ENCODE measurements at places on chromosomes 13 and 19. TPM values are rescaled to one million over a fixed set of nuclear protein-coding genes. Genes with fewer than 3 reads are reported as not detected.

Gene ZNF20
- 6.1 TPM for total RNA-seq

Gene RNF17
- not detected for total RNA-seq

Gene APOC4
- not detected for total RNA-seq

Gene CYP2F1
- not detected for total RNA-seq

Gene PNMA8A
- total RNA-seq, result 0.29 TPM

Gene WBP4
- 9.3 TPM for total RNA-seq

Gene SLITRK6
- not detected for total RNA-seq

Gene ZNF724
- 11.4 TPM for total RNA-seq

Gene DENND1C
- 117 TPM for total RNA-seq

Gene CCDC61
- total RNA-seq, result 26.9 TPM

Gene ICAM5
- total RNA-seq, result 0.46 TPM

Gene PCP2
- total RNA-seq, result 2.9 TPM

Gene RDH8
- total RNA-seq, result not detected

Gene SIGLEC10
- not detected for total RNA-seq

Gene NKPD1
- 0.24 TPM for total RNA-seq

Gene HSH2D
- total RNA-seq, result 40.3 TPM

Gene CD33
- 15.8 TPM for total RNA-seq

Gene MATK
- total RNA-seq, result 35.8 TPM

Gene RASAL3
- 127 TPM for total RNA-seq

Gene SHC2
- total RNA-seq, result not detected

Gene ZNF530
- total RNA-seq, result 7.6 TPM

Gene AMER2
- total RNA-seq, result not detected

Gene SELENOV
- not detected for total RNA-seq

Gene COX7A1
- not detected for total RNA-seq

Gene VSTM1
- total RNA-seq, result not detected

Gene SLC10A2
- total RNA-seq, result not detected

Gene GIPC1
- total RNA-seq, result 47.4 TPM

Gene NEK3
- 6.9 TPM for total RNA-seq

Gene KLK14
- not detected for total RNA-seq

Gene PALM
- not detected for total RNA-seq

Gene RXFP2
- not detected for total RNA-seq

Gene KCNRG
- 0.36 TPM for total RNA-seq

Gene SLC17A7
- 0.23 TPM for total RNA-seq

Gene ACP7
- total RNA-seq, result not detected

Gene RASIP1
- 0.14 TPM for total RNA-seq

Gene OVOL3
- not detected for total RNA-seq

Gene GNA15
- 36.5 TPM for total RNA-seq

Gene C19orf12
- total RNA-seq, result 38.6 TPM

Gene CASP14
- total RNA-seq, result not detected

Gene OR7A5
- not detected for total RNA-seq

Gene ZNF667
- total RNA-seq, result 0.45 TPM

Gene ASF1B
- 82.8 TPM for total RNA-seq

Gene ZNF227
- total RNA-seq, result 30.7 TPM

Gene MCF2L
- 2.2 TPM for total RNA-seq

Gene MCEMP1
- not detected for total RNA-seq

Gene PTBP1
- total RNA-seq, result 395 TPM

Gene KLHL1
- total RNA-seq, result not detected

Gene NCR1
- 0.58 TPM for total RNA-seq

Gene TEX101
- not detected for total RNA-seq

Gene SHISA2
- total RNA-seq, result 0.63 TPM

Gene FCAR
- total RNA-seq, result not detected

Gene LPAR6
- total RNA-seq, result 94.7 TPM
